ENCODE measurements at places on chromosomes 5 and 9. TPM values are rescaled to one million over a fixed set of nuclear protein-coding genes. Genes with fewer than 3 reads are reported as not detected.

Gene ITK
- total RNA-seq: 2.5 TPM

DNA sequence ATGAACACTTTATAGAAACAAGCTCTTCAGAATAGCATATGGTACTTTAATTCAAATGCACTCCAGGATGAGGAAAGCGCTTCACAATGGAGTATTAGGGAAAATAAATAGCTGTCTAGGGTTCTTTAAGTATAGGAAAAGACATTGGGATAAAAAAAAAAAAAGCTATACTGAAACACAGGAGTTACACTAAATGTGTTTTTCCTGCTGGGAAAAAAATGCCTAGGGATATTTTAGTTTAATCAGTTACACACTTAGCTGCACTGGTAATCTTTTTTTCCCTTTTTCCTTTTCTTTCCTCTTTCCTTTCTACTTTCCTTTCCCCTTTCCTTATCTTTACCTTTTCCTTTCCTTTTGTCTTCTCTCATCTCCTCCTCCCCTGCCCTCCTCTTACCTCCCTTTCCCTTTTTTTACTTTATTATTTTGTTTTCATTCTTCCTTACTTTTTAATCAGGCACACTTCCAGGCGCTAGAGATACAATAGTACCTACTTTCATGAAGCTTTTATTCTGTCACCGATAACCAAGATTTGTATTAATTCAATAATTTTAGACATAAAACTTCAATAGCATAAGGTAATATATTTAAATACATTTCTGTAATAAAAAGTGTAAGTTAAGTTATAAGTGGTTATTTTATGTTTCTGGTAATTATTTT, 758.7 kb downstream of the CDH18 start:
- no peak for DNase-seq
- H3K4me3 ChIP-seq: no peak overlapping the region
- H3K27ac ChIP-seq: no peak overlapping the region
- H3K27me3 ChIP-seq: no peaks in the 10 kb centered on the region
- H3K36me3 ChIP-seq: no peaks in the 10 kb centered on the region
- H3K4me1 ChIP-seq: no peaks in the 10 kb centered on the region

GRCh38 chr9:21030389-21031035, 928 bp downstream of the HACD4 start:
- H3K27me3 ChIP-seq: no peaks in the 10 kb centered on the region
- DNase-seq: no peak
- no peaks in the 10 kb centered on the region for H3K4me1 ChIP-seq
- peak overlapping the region; percentile 77 for H3K27ac ChIP-seq
- H3K4me3 ChIP-seq: peak overlapping the region; percentile 49

- H3K27ac ChIP-seq: peak overlapping the region; percentile 94
- no peaks in the 10 kb centered on the region for H3K4me1 ChIP-seq
- H3K36me3 ChIP-seq: no peaks in the 10 kb centered on the region
These were observed 947 bp upstream of the MARCHF3 start for GRCh38 chr5:127031147-127031862.

Gene ZBTB26
- total RNA-seq: 4.3 TPM

DNA sequence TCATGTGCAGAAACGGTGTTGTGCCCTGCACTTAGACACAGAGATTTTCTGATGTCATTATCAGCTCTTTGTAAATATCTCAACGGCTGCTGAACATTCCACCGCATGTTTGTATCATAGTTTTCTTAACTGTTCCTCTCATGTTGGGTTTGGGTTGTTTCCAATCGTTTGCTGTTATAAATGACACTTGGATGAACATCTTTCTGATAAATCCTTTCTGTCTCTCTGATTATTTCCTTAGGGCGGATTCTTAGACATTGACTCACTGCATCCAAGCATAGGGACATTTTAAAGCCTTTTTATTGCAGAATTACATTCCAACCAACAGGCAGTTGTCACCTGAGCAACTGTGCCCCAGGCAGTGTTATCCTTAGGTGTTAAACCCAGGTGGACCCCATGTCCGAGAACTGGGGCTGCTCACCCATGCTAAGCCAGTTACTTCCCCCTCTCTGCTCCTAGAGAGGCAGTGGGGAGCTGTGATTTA, 28.5 kb downstream of the COL5A1 start:
- H3K27me3 ChIP-seq: no peaks in the 10 kb centered on the region
- H3K4me3 ChIP-seq: no peak overlapping the region
- no peak overlapping the region for H3K27ac ChIP-seq
- no peaks in the 10 kb centered on the region for H3K4me1 ChIP-seq
- H3K36me3 ChIP-seq: no peaks in the 10 kb centered on the region

Gene FGFR4
- total RNA-seq: 118 TPM
